ENCODE measurements at places on chromosomes 7 and 10. TPM values are rescaled to one million over a fixed set of nuclear protein-coding genes. Genes with fewer than 3 reads are reported as not detected.

DNA sequence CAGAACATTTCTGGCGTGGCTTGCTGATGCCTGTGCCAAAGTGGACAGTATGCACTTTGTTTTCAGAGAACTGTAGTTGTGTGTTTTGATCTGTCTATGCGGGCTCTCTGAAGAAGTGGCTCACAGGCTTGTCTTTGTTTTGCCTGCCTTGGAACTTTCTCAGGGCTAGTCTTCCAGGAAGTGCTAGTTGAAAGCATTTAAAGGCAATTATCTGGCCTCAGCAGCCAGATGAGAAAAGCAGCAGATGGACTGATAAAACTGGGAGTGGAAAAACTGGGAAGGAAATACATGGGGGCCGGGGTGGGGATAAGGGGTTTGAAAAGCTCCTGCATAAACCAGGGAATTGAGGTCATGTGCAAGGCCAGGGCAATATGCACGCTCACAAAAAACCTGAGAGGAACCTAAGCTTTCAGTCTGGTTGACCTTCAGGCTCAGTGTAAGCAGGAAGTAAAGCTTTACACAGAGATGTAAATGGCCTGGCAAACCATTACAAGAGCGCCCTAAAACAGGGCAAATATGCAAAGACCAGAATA is 94.5 kb downstream of the ZNF33B start:
- DNase-seq: no peak

DNAJC9 gene
- total RNA-seq: 18.9 TPM

CABCOCO1 gene
- 0.23 TPM for total RNA-seq

DNA sequence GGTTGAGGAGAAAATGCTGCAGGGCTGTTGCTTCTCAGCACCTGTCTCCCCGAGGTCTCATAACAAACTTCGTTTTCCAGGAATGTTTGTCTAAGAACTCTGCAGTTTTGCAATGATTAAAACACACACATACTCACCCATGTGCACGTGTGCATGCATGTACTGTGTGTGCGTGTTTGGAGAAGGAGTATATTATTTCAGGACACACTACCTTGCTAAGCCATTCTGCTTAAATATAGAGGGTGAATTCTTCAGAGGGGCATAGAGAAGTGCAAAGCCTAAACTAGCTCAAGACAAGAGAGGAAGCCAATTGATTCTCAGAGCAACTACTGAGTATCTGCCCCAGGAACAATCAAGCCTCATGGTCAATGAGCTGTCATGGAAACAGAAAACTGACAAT is 298.4 kb upstream of the MGMT start:
- no peak for DNase-seq

PDE6C gene
- not detected for total RNA-seq

GRCh38 chr7:41735206-41735605 is 32.3 kb upstream of the INHBA start:
- no peak for DNase-seq

IFIT2 gene
- 42.0 TPM for total RNA-seq

- DNase-seq: peak; percentile 72
Observed at GRCh38 chr7:29976673-29977415, 12.8 kb downstream of the SCRN1 start.

ZNF117 gene
- 10.2 TPM for total RNA-seq

DNA sequence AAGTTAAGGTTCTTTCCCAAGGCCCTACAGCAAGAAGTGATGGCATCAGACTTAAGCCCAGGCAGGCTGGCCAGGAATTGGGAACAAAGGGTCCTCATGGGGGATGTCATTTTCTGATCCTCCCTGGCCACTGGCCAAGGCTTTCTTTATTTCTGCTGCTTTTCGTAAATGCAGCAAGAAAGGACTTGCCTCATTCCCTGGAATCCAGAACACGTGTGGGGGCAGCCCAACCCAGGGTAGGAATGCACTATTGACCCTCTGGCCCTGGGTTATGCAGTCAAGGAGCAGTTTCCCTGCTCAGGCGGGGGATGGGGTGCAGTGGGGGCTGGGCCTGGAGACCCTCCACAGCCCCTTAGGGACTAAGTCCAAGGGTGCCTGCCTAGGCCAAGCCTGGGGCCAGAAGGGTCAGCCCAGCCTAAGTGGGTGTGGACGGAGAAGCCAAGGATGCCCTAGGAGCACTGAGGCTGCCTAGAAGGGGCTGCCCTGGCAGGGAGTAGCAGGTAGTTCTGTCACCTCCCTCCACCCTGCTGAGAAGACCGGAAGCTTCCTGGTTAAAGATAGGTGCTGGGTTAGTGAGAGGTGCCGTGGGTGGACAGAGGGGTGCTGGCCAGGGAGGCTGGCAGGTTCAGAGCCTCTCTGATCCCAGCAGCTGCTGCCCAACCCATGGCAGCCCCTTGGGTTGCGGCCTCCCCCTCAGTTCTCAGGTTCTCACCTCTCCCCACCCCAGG is 179.2 kb downstream of the SH3PXD2A start:
- DNase-seq: peak; percentile 52

DNA sequence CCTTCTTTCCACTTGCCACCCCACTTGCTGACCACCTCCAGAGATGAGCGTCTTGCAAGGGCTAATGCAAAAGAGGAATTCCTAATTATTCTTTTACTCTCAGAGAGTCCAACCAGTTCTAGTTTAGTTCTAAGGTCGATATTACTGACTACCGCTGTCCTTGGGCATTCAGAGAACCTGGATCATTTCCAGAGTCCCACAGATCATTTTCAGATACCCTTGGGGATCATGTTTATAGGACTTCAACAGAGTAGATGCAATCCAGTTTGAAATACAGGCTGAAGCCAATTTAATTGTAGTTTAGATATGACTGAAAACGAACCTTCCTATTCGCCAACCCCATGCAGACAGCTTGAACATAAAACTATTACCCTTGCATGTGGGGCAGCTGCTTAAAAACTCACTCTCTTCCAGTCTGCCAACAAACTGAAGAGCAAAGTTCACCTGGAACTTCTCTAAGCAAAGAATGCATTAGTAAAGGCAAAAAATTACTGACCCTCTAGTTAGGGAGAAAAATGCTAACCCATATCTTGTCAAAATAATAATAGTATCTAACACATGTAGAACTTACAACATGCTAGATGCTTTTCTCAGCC is 22.4 kb downstream of the CFAP69 start:
- no peak for DNase-seq

SORCS1 gene
- total RNA-seq: 1.1 TPM

- DNase-seq: peak; percentile 36
Observed at GRCh38 chr10:32142646-32143045, 86.4 kb upstream of the KIF5B start.

CACNA2D1 gene
- 65.4 TPM for total RNA-seq

DNA sequence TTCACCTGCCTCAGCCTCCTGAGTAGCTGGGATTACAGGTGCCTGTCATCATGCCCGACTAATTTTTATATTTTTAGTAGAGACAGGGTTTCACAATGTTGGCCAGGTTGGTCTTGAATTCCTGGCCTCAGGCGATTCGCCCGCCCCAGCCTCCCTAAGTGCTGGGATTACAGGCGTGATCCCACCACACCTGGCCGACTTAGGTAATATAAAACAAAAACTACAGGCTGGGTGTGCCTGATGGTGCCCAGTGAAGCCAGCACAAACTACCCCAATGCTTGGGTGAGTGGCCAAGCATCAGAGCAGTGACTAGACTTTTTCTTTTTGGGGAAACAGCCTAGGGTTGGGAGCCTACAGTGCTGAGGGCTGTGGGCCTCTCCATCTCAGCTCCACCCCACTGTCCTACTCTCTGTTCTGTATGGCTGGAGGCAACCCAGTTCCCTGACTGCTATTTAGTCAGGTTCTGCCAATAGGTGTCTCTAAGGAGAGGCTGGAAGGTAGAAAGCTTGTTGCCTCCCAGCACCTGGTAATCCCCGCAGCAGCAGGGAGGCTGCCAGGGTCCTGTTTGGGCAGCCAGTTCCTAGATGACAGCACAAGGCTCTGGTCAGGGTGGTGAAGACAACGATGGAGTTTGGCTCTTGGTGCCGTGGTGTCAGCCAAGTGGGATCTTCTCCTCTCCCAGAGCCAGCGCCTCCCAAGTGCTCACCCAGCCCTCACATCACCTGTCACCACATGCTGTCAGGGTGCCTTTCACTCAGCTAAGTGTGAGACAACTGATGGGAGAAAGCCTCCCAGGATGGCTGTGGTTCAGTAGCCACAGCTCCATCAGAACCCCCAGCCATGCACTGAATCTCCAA is 10.4 kb upstream of the NACAD start:
- no peak for DNase-seq

DNA sequence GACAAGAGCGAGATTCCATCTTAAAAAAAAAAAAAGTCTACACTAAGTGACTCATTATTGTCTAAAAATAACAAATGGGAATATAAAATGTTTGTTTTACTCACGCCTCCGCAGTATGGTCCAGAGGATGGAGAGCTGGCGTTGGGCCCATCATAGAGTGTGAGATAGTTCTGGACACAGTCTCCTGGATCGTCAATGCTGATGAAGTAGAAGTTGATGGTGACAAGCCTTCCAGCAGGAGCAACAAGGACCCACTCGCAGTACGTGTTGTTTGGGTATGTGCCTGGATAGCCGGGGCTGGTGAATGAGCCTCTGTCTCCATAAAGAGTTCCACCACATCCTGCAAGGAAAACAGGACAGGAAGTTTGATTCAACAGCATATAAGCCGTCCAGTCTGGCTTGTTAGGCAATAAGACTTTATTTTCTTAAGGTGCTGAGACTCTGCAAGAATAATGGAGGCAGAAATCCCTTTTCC is 11.5 kb upstream of the RSU1 start:
- peak; percentile 86 for DNase-seq

DNA sequence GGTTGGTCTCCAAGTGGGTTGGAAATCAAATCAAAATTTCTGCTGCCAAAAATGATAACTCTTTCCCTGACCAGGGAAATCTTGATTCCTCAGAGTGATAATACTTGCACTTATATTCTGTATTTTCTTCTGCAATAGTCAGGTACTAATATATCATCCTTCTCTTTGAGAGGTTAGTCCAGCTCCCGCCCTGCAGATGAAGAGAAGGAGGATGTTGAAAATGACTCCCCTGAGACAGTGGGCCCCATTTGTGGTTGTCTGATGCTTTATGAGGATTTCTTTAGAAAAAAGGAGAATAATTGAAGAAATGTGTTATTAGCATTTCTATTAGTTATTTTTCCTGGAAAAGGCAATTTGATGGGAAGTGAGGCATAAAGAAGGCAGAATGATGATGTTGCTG is 213.0 kb downstream of the SEC23IP start:
- DNase-seq: no peak

SEMA3D gene
- 17.7 TPM for total RNA-seq

- no peak for DNase-seq
Observed at GRCh38 chr10:131514454-131514853, 202.9 kb upstream of the TCERG1L start.

DNA sequence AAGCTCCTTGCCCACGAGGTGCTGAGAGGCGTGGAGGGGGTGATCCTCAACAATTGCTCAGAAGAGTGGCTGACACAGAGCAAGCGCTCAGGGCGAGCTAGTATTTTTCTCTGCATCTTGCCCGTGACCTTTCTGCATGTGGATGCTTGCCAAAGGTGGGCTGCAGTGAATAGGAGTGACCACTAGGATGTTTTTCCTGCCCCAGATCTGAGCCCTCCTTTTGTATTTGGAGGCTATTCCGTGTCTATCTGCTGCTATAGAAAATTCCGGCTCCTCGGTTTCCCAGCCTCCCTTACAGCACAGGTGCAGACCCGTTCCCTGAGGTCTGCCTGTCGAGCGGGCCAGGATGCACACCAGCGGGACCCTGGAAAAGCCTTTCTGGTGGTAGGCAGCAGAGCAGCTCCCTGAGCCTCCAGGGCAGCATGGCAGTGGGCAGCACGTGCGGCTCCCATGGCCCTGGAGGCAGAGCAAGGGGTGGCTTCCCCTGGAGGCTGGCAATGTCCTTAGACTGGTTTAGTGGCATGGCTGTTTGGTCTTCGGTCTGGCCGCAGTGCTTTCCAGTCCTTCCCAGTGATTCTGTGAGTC is 145.1 kb upstream of the PCBD1 start:
- no peak for DNase-seq

- no peak for DNase-seq
Observed at GRCh38 chr7:129373651-129374428, 60.4 kb upstream of the STRIP2 start.

DNA sequence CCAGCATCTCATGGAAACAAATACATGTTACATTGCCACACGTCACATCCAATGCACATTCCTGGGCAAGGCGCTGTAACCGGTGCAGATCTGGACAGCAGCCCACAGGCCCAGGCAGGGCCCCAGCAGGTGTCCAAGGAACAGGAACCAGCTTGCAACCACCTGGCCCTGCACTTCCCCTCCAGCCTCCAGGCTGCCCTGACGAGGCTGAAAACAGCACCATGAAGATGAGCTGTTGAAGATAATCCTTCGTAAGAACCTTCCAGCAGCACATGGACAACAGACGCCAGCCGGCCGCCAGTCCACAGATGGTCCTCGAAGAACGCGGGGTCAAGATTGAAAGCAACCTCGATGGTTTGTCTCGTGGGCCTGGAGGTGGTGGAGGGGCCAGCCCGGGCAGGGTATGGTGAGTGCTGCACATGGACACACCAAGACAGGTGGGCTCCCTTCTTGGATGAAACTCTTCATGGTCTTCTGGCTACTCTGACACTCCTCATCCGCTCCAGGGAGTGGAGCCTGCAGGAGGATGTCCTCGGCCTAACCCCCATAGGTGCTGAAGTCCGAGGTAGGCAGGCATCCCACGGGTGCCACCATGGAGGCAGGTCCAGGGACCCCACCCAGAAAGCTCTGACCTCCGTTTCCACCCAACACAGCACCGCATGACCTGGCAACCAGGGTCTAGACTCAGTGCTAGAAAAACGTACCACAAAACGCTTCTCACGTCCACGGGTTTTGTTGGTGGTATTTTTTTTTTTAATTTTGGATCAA is 22.9 kb downstream of the PDGFA start:
- DNase-seq: no peak

DNA sequence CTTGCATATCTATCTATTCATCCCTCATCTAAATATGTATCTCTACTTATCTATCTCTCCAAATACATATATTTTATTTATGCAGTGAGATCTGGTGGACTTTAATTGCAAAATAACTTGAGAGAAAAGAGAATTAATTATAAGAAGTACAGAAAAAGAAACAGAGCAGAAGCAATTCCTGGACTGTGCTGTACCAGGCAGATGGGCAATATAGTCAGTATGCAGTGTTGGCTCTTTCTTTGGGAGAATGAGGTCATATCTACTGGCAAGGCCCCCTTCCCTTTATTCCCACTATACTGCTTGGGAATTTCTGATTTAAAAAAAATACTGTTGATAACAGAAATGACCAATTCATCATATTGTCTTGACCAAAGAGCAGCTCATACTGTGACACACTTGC is 49.0 kb upstream of the TOMM7 start:
- no peak for DNase-seq

- no peak for DNase-seq
Observed at GRCh38 chr7:150322114-150322832, 882 bp upstream of the LRRC61 start.

DNA sequence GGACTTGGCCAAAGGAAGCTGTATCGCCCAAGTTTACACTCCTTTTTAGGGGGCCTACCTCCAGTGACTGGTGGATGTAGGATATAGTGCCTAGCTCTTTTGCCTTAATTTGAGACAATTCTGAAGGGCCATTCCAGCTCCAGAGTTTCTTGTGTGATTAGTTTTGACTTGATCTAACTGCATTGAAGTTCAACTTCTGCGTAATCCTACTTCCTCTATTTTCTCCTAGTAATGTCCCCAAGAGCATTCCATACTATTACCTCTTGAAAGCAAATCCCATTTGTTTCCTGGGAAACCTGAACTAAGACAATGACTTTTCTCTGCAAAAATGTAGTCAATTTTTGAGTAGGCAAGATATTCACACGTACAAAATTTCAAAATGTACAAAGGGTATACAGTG is 4.7 kb upstream of the H2AZ2 start:
- no peak for DNase-seq

- peak; percentile 53 for DNase-seq
Observed at GRCh38 chr10:122051609-122052385, 62.8 kb downstream of the TACC2 start.

Data from astrocyte (in vitro differentiated cells and primary cell).